ENCODE measurements at places on chromosomes 3 and 15.

GRCh38 chr15:68347392-68347791 is 69.8 kb downstream of the FEM1B start:
- no peak for DNase-seq

- DNase-seq, result no peak
Observed at GRCh38 chr3:106825962-106826605, 551.2 kb upstream of the CCDC54 start.

DNA sequence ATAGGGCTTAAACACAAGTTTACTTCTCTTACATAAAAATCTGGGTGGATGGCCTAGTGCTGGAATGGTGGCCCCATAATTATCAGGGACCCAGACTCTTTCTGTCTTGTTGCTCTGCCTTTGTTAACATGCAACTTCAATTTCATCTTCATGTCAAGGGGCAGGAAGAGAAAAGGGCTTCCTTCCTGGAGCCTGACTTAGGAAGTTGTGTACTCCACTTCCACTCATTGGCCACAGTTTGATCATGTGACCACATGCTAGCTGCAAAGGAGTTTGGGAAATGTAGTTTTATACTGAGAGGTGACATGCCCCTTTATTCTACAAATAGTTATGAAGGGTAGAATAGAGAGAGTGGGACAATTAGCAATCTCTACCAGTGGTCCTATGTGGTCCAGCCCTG is 39.3 kb downstream of the RHCG start:
- DNase-seq, result no peak

- DNase-seq, result no peak
Observed at GRCh38 chr15:57503911-57504598, 87.6 kb upstream of the MYZAP start.

DNA sequence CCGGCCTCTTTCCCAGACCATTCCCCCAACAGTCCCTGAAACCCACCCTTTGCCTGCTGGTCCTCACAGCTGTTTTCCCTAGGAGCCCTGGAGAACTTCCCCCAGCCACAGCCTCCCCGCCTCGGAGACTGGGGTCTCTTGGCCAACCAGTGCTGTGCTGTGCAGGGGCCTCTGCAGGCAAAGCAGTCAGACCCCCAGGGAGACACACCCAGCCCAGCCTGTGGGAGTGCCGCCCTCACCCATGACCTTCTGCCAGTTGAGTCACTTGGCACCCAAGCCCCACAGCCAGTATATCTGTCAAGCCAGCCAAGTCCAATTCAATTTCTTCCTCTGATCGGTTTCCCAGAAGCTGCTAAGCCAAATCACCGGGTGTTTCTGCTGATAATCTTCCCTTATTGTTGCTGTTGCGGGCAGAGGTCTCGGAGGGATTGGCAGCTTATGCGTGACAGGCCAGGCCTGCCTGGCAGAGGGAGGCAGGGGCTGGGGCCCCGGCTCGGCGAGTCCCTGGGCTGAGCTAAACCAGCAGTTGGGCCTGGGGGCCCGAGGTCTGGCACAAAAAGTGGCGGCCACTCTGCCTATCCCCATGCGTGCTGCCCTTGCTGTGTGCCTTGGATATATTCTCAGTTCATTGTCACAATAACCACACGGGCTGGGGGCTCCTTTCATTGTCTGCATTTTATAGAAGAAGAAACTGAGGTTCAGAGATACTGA is 65.6 kb upstream of the SLC6A1 start:
- no peak for DNase-seq

- peak; percentile 28 for DNase-seq
Observed at GRCh38 chr15:90957031-90957790, 2.5 kb downstream of the RCCD1 start.

GRCh38 chr3:56467108-56467507 is 1.2 kb downstream of the ERC2 start:
- peak; percentile 38 for DNase-seq

GRCh38 chr3:148957586-148957985 is 33.8 kb upstream of the GYG1 start:
- DNase-seq, result no peak

GRCh38 chr15:89195836-89196235 is 25.5 kb downstream of the RLBP1 start:
- no peak for DNase-seq

GRCh38 chr3:65974509-65974908 is 64.2 kb downstream of the MAGI1 start:
- no peak for DNase-seq

Data from C1 segment of cervical spinal cord (tissue), 14 donors.